Fibroblast of lung (primary cell): ENCODE measurements at places on chromosomes 2 and 18.

- no peak for DNase-seq
Observed at GRCh38 chr18:36594621-36595020, 234.2 kb downstream of the TPGS2 start.

- DNase-seq, result no peak
Observed at GRCh38 chr2:132664096-132664495, 5.9 kb downstream of the LYPD1 start.

- DNase-seq, result no peak
Observed at GRCh38 chr2:211133766-211134165, 577.4 kb downstream of the CPS1 start.

GRCh38 chr2:198953328-198953727, 504.4 kb downstream of the SATB2 start:
- no peak for DNase-seq

GRCh38 chr2:33444967-33445366, 31.5 kb upstream of the RASGRP3 start:
- no peak for DNase-seq

DNA sequence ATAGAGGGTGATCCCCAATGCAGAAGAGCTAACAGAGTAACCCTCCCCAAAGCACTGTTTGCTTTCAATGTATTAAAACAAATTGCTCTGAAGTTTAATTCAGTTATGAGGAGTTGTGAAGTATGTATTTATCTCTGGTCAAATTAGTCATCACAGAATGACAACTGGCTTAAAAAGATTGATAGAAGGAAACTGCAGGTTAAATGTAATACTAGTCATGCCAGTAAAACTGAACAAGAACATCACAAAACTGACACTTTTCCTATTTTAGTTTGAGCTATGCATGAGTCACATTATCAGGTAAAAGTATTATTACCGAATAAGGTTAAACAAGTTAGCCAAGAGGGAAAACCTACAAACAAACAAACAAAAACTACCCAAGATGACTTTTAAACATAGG, 99.0 kb upstream of the ACVR1C start:
- no peak for DNase-seq

DNA sequence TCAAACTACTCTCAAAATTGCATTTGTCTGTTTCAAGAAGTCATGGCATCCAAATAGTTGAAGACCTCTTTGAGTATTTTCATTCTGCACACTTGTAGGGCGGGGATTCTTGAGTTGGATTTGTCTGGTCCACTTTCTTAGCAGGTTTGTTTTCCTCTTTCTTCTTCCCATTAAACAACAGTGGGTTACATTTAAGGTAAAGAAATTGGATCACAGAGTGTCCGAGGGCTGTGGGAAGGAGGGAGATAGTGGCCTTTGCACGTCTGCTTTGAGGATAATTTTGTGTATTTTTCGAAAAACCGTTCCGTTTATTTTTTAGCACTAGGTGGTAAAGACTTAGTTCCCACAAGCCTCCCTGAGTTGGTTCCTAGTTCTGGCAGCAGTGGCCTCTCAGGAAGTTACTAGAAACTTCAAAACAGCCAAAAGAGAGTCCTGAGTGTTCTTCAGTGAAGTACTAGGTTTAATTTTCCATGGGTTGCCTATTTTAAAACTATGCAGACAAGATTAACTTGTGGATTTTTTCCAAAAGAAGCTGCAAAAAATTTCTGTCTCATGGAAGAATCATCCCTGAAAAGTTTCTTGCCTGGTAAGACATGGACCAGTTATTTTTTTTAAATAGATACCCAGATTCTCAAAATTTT, 107.9 kb downstream of the CDC42EP3 start:
- no peak for DNase-seq

GRCh38 chr2:100137866-100138570, 4.4 kb downstream of the AFF3 start:
- no peak for DNase-seq

DNA sequence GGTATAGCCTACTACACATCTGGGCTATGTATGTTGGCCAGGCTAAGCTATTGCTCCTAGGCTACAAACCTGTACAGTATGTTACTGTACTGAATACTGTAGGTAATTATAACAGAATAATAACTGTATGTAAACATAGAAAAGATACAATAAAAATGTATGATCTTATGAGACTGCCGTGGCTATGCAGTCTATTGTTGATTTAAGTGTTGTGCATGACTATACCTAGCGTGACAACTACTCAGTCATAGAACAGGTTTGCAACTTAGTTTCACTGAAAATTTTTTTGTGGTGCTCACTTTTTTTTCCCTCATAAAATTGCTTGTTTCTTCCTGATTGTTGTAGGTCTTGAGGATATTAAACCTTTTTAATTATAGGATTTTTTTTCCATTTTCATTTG, 25.9 kb downstream of the KCMF1 start:
- no peak for DNase-seq

GRCh38 chr2:4354164-4354563, 650.8 kb downstream of the DCDC2C start:
- DNase-seq, result no peak

DNA sequence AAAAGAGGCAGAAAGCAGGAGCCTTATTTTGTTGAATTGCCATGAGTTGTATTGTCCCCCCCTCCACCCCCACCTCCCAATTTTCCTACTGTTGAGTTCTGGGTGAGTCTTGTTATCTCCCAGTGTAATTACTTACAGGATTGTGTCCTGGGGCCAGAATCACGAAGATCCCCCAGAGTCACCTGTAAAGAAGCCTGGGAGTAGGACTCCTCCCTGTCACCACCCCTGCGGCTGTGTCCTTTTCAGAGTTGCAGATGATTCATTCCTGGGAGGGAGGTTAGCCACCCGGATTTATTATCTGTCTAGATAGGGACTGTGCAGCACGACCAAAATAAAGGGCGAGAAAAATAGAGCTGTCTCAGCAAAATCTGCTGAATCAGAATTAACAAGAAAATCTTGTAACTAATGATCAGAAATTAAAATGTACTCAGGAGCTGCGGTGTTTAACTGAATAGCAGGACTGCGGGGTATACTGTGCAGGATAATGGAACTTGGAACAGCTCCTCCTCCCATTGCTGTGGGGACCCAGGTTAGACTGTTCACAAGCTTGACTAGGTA, 81.7 kb upstream of the CAPN13 start:
- DNase-seq, result no peak
